Renal cortex interstitium (tissue), 15 donors: ENCODE measurements at places on chromosomes 16 and 17.

DNA sequence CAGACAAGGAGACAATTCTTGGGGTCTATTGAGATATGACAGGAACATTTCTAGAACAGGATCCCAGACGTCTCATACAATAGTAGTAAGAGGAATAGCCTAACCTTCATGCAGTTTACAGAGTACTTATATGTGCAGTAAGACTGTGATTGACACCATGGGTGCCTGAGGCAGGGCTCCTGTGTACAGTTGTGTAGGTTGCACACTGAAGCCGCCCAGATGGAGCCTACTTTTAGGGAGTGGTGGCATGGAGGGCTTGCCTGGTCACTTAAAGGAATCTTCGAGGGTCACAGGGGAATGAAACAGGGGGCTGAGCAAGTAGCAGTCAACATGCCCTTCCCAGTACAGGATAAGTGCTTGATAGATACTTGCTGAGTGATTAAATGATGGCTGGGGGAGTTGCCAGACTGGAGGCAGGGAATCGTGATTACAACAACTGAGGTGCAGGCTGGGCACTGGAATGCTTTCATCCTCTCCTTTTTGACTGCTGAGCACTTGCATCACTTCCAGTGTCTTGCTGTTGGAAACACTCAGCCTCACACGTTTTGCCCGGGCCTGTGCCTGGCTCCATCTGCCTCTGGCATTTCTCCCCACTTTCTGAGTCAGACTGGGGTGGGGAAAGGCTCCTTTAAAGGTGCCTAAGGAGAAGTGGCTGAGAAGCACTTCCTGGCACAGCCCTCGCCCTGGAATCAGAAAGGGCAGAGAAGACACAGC lies 71.0 kb downstream of the COPRS start:
- DNase-seq: no peak

- DNase-seq: no peak
Measured at GRCh38 chr17:67652433-67652832, 65.3 kb upstream of the NOL11 start.

- no peak for DNase-seq
Measured at GRCh38 chr17:82436601-82437324, 13.8 kb downstream of the CYBC1 start.

GRCh38 chr16:62625326-62625725 lies 589.1 kb upstream of the CDH8 start:
- DNase-seq: no peak

- no peak for DNase-seq
Measured at GRCh38 chr17:72365857-72366414, 245.1 kb downstream of the SOX9 start.
